ENCODE measurements at places on chromosomes 7 and 10.

DNA sequence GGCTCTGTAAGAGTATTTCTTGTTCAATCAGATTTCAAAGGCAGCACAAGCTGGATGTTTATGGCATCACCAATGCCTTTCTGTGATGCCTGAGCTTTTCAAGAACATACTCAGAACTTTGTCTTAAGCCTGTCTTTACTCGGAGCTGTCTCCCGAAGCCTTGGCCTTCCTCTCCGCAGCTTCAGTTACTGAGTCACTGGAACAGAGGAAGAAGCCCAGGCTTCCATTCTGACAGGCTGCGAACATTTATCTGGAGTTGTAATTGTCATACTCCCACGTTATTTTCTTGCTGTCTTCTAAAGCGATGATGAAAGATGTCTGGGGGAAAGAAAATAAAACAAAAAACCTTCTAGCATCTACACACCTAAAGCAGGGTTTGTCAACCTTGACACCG, 43.9 kb downstream of the GRK5 start:
- no peak for DNase-seq

- DNase-seq, result no peak
Measured at GRCh38 chr7:116431787-116432526, 67.6 kb upstream of the CAV2 start.

- peak; percentile 64 for DNase-seq
Measured at GRCh38 chr7:5424749-5425506, 1.3 kb upstream of the TNRC18 start.

DNA sequence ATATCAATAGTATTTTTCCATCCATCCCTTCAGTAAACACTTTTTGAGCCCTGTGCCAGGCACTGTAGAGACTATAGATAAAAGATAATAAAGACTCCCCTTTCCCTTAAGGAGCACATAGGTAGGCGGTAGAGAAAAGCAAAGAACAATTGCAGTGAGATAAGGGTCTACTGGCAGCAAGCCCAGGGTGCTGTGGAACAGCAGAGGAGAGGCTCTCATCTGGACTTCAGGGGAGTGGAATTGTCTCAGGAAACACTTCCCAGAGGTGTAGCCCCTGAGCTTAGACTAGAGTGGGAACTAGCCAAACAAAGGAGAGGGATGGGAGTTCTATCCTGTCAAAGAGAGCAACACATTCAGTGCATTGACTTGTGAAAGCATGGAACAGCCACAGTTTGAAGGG, 102.0 kb downstream of the NRF1 start:
- DNase-seq, result peak; percentile 72

DNA sequence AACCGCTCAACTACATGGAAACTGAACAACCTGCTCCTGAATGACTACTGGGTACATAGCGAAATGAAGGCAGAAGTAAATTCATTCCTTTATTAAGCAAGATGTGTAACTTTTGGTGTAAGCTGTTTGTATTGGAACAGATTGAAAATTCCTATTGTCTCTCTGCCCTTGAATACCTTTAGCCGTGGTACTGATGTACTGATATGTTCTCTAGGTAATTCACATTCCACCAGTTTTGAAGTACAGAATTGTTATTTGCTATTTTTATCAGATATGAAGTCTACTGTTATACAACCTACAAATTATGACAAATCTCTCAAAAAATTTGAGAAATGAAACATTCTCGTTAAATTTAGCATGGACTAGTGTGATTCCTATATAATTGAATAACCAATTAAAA, 17.7 kb downstream of the ZMYND11 start:
- DNase-seq, result no peak

GRCh38 chr10:27723436-27723835, 22.2 kb downstream of the MKX start:
- no peak for DNase-seq

DNA sequence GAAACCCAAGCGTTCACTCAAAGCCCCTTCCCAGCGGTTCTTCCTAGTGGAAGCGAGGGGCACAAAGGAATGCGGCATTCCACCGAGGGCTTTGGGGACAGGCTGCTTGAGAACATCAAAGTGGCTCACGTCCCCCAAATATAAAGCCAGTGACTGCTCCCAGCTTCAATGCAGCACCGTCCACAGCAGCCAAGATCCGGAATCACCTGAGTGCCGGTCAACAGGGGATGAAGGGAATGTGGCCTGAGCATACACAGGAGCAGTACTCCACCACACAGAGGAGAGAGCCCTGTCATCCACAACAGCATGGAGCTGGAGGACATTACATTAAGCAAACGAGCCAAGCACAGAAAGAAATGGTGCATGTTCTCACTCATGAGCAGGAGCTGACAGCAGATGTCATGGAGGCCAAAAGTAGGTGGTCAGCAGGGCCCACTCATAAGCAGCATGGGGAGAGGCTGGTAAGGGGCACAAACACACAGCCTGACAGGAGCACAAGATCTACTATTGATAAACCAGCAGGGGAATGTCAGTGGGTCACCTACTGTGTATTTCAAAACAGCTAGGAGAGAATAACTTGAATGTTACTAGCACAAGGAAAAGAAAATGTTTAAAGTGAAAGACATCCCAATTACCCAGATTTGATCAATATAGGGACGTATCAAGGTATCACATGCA, 79.5 kb downstream of the DIP2C start:
- DNase-seq, result no peak

GRCh38 chr10:88194961-88195367, 331.5 kb downstream of the PTEN start:
- no peak for DNase-seq

GRCh38 chr10:50614444-50615137, 9.2 kb downstream of the SGMS1 start:
- DNase-seq, result no peak

DNA sequence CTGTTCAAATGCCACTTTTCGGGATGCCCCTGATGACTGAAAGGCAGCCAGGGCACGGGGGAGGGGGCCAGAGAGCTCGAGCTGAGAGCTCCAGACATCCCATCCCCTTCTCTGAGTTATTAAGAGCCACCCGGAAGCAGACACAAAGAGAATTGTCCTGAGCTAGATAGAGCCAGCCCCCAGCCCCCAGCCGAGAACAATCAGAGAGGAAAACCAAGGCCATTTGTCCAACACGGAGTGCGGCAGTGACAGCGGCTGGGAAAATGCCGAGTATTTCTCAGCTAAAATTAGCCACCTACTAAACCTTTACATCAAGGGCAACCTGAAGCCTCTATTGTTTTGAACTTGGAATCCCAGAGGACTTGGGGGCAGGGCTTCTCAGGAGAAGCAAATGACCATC, 51.0 kb downstream of the UNC5B start:
- no peak for DNase-seq

DNA sequence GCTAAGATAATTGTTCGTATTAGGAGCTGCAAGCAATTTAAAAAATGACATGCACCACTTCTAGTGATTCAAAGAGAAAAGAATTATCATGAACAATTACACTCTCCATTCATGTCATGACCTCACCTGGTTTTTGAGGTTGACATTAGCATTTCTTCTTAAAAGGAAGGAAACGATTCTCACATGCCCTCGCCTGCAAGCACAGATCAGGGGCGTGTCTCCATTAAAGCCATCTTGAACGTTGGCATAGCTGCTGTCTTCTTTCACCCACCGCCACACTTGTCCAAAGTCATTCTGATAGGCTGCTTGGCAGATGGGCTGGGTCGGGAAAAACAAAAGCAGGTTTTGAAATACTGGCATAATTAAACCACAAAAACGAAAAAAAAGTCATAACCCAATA, 19.9 kb downstream of the ANKRD22 start:
- no peak for DNase-seq

GRCh38 chr7:24110056-24110455, 173.9 kb upstream of the NPY start:
- DNase-seq, result peak; percentile 37

GRCh38 chr7:74194686-74195085, 15.1 kb upstream of the LAT2 start:
- no peak for DNase-seq

All from DMS79 treated with DMSO at 0.1 percent for 48 hours (cell line).